Smooth muscle cell of the brain vasculature (primary cell): ENCODE measurements at places on chromosomes 1 and 21.
A peak's percentile ranks its signal among the peaks of the same experiment; 100 is the strongest.

- no peak for DNase-seq
These were observed 9.7 kb upstream of the KRTAP7-1 start for GRCh38 chr21:30839304-30839703.

GRCh38 chr1:98393719-98394118 lies 267.8 kb upstream of the SNX7 start:
- no peak for DNase-seq

DNA sequence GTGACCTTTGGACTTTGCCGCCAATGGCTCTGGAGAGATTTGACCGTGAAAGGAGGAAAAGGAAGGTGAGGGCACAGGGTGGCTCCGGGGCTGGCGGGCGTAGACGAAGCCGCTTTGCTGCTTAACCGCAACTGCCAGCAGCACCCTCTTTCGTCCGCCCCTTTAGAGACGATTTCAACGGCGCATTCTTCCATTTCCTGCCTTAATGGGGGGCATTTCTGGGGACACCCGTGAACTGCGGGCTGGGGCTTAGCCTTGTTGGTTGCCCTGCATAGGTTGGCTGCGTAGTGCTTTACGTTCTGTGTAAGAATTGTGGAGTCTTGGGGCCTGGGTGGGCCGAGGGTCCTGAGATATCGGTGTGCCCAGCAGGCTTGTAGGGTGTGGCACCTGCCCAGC lies 6.7 kb upstream of the NPHP4 start:
- no peak for DNase-seq

DNA sequence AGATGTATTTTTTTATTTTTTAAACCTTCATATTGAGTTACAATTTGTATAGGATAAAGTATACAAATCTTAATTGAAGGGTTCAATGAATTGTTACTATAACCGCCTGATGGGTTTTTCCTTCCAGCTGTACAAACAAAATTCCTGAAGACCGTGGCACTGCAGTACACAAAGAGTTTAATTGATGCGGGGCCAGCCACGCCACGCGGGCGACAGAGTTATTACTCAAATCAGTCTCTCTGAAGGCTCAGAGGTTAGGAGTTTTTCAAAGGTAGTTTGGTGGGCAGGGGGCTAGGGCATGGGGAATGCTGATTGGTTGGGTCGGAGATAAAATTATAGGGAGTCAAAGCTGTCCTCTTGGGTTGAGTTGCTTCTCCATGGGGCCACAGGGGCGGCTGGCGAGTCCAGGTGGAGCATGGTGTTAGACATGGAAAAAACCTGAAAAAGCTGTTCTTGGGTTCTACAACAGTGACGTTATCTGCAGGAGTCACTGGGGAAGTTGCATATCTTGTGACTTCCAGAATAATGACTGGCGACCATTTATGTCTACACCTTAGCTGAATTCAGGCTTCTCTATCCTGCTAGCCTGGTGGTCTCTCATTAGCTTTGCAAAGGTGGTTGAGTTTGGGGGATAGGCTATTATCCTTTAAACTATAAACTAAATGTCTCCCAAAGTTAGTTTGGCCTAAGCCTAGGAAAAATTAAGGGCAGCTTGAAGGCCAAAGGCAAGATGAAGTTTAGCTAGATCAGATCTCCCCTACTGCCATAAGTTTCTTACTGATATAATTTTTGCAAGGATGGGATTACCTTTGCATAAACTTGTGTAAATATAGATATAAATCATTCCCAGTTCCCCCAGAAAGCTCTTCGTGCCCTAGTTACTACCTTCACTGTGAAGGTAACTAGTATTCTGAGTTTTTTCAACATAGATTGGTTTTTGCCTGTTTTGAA lies 13.0 kb upstream of the TMEM9 start:
- DNase-seq: no peak

- DNase-seq: no peak
These were observed 85.5 kb downstream of the CD247 start for GRCh38 chr1:167432780-167433179.

DNA sequence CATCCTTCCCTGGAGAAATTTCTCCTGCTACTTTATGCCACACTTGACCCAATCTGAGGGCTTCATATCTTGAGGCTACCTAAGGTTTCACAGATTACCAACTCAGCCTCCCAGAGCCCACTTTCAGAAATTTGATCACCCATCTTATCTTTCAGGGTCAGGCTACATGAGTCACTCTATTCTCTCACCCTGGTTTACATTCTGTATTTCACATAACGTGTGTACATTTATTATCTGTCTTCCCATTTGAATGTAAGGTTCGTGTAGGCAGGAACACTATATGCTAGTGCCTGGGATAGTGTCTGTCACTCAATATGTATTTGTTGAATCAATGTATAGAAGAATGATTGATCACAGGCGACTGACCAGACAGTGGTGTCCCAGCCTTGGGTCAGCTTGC lies 124.8 kb downstream of the UBE2U start:
- no peak for DNase-seq

- DNase-seq: no peak
These were observed 29.6 kb downstream of the GNG12 start for GRCh38 chr1:67803380-67804279.

- DNase-seq: no peak
These were observed 30.5 kb upstream of the AHCYL1 start for GRCh38 chr1:109954041-109954512.

DNA sequence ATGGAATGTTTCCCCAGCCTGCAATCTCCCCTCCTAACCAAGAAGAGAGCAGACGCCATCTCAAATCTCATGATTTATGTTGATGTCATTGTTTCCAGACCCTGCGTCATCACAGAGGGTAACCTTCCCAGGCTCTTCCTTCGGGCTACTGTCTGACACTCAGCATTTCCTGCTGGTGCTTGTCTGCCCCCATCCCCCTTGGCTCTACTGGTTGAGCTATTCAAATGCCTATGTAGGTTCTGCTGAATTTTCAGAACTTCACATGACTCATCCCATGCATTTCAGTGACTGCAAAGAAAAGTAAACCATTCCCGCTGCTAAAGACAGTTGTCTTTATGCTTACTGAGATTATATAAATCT lies 24.8 kb upstream of the ITPKB start:
- peak; percentile 82 for DNase-seq

DNA sequence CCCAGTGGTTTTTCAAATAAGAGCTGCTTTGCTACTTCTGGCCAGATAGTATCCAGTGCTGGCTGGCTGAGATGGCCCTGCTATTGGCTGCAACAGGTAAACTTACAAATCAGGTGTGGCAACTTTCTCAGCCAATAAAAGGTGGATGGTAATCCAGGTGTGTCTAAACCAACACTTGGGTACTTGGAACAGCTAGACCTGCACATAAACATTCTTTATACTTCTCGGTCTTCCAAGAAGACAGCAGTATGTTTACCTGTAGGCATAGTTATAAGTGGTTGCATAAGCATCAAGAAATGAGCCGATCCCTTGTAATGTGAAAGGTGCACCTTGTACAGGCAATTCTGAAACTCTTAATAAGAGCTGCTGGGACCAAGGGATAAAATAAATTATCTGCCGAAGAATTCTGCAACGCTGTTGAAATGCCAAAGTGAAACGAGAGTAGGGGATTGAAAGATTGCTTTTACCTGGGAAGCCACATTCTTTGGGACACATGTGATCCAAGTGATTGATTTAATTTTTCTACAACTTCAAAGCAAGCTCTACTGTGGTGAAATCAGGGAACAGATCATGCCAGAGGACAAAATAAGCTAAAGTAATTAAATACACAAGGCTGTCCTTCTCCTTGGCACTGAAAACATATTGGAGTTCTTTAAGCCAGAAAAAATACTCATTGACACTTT lies at the start of gene CLDN8:
Gene CLDN8, minus strand, starts transcription at position 57 of the 683 bp plus-strand sequence. CDS start 172 bp downstream, outside the sequence.
- DNase-seq: no peak

DNA sequence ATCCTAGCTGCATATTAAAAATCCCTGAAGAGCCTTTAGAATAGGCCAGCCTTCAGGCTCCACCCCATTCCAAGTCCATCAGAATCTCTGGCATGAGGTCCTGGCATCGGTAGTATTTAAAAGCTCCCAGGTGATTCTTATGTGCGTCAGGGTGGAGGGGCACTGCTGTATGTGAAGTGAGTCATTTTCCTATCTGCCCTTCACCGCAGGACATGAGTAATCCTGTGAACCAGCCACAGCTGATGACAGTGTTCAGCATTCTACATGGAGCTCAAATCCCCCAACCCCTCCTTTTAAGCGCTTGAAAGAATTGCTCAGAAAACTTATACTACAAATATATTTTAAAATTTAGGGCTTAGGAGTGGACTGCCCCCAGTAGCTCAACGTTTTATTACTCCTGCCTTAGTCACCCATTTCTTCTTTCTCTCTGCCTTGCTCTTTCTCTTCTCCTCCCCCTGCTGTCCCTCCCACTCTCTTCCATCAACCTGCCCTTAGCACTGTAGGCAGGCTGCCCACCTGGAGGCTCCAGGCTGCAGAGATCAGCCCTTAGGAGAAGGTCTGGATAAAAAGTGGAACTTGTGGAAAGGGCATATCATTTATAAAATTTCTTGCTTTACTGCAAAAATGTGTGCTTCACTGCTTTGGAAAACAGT lies 73.8 kb upstream of the ZNF281 start:
- peak; percentile 24 for DNase-seq

DNA sequence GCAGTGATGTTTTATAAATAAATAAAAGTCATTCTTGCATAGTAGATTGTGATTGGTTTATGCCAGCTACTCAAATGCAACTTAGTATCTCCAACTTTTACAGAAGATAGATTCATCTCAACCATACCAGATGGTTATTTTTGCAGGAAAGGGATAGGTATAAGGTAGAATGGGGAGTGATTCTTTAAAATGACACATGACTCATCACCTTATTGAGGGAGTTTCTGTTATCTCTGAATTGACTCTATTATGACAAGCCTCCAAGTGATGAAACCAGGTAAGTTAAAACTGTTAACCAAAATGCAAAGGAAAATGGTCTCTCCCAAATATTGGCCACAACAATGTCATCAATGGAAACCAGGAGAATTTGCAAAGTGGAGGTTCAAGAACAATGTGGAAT lies 54.5 kb downstream of the PTPRC start:
- no peak for DNase-seq

- DNase-seq: no peak
These were observed 5.1 kb downstream of the SDC3 start for GRCh38 chr1:30903343-30904034.

DNA sequence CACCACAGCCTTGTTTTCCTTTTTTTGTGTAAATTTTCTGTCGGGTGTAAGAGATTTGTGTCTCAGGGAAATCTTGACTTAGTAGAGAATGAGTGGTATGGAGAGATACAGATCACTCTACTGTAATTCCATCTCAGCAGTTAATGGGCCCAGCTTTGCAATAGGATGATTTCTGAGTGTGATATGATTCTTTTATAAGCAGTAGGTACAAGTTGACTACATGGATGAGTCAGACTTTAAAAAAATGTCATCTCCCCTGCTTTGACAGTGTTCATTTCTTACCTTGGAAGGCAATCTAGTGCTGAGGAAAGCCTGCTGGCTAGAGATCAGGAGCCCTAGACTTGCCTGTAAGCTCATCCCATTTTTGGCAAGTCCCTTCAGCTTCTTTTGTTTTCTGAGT lies 261.9 kb downstream of the RYR2 start:
- no peak for DNase-seq

GRCh38 chr1:172068334-172068733 lies 227.0 kb downstream of the DNM3 start:
- no peak for DNase-seq

DNA sequence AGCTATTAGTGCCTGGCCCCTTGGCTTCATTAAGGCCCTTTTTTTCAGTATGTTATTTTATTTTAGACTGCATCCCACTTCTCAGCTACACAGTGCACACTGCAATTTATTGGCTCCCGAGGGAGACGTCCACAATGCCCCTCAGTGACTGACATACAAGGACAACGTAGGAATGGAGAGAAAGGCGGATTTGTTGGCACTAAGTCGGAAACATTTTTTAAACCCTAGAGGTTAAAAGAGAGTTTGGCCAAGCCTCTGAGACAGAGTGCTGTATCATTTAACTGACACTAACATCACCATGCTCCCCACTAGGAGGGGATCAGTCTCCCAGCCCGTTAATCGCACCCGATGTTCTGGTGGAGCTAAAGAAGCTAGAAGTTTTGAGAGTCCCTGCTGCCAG lies 45.7 kb upstream of the FOXD3 start:
- DNase-seq: no peak

- DNase-seq: no peak
These were observed 5.2 kb upstream of the CTH start for GRCh38 chr1:70405780-70406416.

DNA sequence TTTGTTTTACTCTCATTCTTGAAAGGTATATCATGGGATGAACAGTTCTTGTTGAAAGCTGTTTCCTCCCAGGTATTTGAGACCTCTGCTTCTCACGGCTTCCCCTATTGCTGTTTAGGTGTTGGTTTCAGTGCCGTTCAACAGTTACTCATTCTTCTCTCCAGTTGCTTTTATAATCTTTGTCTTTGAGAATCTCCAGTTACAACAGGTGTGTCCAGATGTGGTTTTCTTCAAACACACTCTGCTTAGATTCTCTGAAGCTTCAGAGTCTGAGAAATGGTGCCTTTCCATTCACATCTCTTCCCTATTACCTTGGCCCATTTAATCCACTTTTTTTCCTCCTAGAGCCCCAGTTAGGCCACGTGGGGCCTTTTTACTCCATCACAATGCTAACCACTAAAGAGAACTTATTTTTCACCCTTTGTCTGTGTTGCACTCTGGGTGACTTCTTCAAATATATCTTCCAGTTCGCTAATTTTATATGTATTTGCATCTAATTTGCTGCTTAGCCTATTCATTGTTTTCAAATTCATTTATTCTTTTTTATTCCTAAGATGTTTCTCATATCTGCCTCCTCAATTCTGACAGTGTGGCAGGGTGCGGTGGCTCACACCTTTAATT lies 46.7 kb upstream of the SLC19A1 start:
- no peak for DNase-seq

- no peak for DNase-seq
These were observed 37.7 kb downstream of the SYF2 start for GRCh38 chr1:25194572-25195020.

GRCh38 chr1:22119626-22120468 lies 23.1 kb downstream of the WNT4 start:
- DNase-seq: no peak
